ENCODE measurements at places on chromosomes 11 and 22.
A peak's percentile ranks its signal among the peaks of the same experiment; 100 is the strongest.

DNA sequence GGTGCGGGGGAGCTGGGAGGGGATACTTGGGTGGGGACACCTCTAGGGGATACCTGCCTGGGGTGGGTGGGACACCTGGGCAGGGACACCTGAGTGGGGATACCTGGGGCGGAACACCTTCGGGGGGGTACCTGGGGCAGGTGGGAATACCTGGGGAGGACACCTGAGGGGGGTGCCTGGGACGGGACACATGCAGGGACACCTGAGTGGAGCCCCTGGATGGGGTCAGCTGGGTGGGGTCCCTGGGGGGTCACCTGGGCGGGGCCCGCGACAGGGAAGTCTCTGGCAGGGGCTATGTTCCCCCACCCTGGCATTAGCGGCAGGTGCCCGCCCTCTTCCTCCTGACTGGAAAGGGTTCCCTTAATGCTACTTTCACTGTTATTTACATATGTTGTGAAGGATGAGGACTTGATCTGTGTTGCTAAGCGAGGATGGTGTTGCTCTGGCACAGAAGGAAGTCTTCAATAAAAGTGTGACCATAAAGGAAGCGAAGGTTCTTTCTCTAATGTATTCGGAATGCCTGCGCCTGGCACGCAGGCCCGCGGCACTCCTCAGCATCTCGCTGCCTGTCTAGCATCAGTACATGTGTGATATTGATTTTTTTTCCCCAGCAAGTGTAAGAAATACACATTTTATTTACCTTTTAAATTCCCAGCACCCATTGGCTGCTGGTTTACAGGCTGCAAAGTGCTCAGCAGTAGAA lies 801.7 kb downstream of the BRD1 start:
- DNase-seq = no peak

DNA sequence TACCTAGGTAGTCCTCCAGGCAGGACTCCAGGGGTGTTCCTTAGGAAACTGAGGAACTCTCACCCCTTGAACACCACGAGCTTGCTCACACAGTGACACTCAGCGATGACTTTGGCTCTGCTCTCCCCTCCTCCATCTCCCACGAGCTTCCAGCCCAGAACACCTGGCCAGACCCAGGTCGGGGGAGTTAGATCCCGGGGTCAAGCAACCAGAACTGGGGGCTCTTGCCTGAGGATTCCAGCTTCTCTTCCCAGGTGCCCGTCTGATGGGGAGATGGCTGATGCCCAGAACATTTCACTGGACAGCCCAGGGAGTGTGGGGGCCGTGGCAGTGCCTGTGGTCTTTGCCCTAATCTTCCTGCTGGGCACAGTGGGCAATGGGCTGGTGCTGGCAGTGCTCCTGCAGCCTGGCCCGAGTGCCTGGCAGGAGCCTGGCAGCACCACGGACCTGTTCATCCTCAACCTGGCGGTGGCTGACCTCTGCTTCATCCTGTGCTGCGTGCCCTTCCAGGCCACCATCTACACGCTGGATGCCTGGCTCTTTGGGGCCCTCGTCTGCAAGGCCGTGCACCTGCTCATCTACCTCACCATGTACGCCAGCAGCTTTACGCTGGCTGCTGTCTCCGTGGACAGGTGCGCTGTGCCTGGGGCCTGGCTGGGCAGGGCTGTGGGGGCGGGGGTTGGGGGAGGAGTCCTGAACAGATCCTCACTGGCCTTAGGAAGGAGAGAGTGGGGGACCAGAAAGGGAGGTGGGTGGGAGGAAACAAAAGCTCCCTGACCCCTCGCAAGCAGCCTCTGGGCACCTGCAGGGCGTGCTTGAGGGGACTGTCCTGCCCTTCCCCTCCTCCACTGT lies at the start of gene GALR3:
Gene GALR3, plus strand, starts transcription at position 249 of the 852 bp plus-strand sequence. Its CDS starts 25 bp downstream, at position 274.
- DNase-seq = no peak

- peak; percentile 86 for DNase-seq
Measured at GRCh38 chr11:66336234-66337102, at the start of gene RIN1. Gene RIN1, minus strand, starts transcription at chr11:66336434. Its CDS starts 32 bp downstream, at chr11:66336402.

- DNase-seq = no peak
Measured at GRCh38 chr22:48091060-48091650, 1328.7 kb downstream of the TBC1D22A start.

GRCh38 chr11:47980907-47981621 lies 705 bp downstream of the PTPRJ start:
- peak; percentile 80 for DNase-seq

- no peak for DNase-seq
Measured at GRCh38 chr11:9047964-9048523, 43.4 kb downstream of the SCUBE2 start.

DNA sequence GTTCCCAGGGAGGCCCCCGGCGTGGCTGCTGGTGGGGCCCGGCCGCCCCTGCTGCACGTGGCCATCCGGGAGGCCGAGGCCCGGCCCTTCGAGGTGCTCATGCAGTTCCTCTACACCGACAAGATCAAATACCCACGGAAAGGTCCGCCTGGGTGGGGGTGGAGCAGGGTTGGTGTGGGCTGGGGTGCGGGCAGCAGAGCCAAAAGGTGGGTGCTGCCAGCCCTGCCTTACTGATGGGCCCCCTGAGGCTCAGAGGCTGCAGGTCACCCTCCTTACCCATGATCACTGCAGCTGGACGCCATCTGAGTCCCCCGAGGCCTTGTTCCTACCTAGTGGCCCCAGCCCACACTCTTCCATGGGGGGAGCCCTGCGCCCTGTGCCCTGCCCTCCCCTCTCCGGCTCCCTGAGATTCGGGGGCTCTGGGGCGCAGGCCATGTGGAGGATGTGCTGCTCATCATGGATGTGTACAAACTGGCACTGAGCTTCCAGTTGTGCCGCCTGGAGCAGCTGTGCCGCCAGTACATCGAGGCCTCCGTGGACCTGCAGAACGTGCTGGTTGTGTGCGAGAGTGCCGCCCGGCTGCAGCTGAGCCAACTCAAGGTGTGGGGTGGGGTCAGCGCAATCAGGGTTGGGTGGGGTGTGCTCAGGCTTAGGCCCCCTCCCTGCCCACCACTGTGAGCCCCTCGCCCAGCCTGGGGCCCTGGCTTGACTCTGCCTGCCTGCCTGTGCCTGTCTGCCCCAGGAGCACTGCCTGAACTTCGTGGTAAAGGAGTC lies 7.6 kb downstream of the THAP7 start:
- DNase-seq = no peak

DNA sequence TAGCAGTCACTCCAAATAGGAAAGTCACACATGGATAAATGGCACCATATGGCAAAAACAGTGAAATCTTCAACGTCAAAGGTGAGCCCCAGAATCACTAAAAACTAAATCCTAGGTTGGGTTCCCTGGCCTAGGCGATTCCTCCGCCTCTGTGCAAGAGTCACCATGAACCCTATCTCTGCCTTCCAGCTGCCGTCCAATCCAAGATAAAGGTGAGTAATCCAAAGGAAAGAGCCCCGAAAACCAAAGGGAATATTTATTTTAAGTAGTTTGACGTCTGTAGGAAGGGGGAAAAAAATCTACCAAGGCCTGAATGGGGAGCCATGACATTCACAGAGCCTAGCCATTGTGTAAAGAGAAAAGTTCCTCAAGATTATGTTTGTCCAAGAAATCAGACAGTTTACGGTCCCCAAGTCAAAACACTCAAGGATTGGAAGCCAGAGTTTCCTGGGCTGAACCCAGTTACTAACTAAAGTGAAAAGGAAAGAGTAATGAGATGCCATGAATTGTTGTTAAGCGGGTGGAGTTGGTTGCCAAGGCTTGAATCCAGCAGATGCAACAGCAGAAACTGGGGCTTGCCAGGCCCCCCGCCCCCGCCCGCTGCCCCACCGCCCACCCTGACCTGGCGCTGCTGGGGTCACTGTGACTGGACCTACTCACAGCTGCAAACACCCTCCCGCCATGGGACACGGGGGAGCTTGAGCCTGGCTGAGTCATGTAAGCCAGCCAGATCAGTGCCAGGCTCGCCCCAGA lies 39.7 kb upstream of the ETS1 start:
- no peak for DNase-seq

DNA sequence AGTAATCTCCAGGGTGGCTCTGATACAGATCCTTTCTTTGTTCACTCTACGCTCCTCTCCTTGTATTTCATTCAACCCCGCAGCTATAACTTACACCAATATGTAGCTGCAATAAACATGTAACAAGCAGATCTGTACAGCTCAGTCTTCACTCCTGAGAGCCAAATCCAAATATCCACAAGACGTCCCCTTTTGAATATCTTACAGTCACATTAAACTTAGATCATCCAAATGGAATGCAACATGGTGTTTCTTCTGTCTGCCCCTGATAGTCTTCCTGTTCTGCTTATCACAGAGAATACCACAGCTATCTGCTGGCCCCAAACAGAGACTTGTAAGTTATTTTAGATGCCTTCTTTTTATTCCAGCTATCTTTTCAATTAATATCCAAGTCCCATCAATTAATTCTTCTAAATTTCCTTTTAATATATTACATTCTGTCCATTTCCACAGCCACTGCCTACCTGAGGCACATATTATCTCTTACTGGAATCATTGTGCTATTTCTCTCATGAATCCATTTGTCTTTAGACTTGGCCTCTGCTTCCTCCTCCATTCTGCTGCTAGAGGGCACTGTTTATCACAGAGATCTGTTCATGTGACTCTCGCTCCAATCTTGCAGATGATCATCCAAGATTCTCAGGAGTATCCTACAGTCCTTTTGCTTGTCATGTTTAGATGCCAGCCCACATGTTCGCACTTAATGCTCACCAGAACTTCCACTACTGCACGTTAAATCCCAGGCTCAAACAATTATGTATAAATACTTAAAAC lies 908.6 kb downstream of the NTM start:
- DNase-seq = peak; percentile 32

DNA sequence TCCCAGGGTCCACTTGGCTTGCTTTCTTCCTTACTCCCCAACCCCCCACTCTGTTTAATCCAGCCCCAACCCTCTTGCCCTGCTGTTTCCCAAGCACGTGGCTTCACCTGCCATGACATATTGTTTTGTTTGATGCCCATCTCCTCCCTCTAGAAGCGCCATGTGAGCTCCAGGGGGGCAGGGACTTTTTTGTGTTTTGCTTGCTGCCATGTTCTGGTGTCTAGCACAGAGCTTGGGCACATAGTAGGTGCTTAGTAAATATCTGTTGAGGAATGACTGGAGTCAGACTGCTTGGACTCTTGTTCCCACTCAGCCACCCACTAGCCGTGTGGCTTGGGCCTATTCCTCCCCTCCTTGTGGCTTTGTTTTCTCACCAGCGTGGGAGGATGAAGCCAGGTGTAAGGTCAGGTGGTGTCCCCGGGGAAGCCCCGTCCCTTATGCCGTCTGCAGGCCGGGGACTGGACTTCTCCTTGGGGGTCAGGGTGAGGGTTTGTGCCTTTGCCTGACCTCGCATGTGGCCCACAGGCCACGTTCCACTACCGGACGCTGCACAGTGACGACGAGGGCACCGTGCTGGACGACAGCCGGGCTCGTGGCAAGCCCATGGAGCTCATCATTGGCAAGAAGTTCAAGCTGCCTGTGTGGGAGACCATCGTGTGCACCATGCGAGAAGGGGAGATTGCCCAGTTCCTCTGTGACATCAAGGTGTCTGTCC lies 3.8 kb downstream of the AIP start:
- no peak for DNase-seq

DNA sequence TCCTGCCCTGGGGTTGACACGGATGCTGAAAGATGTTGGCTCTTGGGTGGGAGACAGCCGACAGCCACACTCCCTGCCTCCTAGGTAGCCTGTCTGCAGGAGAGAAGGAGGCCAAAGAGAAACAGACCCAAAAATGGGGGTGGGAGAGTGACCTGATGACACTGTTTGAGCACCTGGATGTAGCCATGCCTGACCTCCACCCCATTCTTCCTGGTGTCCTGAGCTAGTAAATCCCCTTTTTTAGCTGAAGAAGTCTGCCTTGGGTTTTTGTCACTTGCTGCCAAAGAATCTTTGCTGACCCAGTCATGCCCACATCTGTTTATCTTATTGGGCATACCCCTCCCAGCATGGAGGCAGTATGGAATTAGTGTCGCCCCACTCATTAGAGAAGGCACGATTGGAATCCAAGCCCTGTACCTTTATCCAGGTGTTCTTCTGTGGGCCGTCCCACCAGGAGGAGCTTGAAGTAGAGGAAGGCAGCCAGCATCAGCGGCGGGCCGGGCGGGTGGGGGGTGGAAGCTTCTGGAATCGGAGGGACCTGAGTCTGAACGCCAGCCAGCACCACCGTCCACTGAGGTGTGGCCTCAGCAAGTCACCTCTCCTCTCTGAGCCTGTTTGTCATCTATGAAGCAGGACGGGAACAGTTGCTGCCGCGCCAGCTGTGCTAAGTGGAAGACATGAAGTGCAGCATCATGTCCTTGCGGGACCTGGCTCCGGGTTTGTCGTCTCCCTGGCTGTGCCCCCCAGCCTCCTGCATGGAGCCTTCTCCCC lies 37.8 kb downstream of the IGHMBP2 start:
- DNase-seq = no peak

GRCh38 chr22:41563051-41563711 lies 2.4 kb downstream of the CSDC2 start:
- DNase-seq = no peak

DNA sequence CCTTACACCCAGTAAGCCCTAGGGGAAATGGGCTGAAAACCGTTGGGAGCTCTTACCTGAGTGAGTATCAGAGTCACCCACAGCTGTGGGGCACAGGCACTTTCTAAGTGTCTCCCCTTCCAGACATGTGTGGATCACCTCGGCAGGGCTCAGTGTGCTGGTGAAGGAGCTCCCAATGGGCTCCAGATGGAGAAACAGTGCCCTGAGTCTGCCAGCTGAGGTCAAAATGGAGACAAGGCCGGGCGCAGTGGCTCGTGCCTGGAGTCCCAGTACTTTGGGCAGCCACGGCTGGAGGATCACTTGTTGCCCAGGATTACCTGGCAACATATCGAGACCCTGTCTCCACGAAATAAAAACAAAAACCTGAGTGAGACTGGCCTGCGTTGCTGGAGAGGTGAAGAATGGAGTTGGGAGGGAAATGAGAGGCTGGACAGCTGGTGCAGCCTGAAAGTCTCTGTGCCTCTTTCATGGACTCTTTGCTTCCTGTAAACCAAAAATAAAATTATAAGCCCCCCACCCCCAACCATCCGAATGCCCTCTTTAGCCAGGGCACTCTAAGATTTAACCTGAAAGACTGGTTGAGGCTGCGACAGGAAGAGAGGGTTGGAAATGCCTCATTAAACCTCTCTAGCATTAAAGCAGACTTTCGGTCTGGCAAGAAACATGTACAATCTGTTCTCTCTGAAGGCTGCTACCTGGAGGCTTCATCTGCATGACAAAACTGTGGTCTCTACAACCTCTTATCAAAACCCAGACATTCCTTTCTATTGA lies 111.8 kb downstream of the SNX19 start:
- DNase-seq = no peak

- DNase-seq = peak; percentile 54
Measured at GRCh38 chr22:29907753-29908515, 25.0 kb downstream of the MTMR3 start.

DNA sequence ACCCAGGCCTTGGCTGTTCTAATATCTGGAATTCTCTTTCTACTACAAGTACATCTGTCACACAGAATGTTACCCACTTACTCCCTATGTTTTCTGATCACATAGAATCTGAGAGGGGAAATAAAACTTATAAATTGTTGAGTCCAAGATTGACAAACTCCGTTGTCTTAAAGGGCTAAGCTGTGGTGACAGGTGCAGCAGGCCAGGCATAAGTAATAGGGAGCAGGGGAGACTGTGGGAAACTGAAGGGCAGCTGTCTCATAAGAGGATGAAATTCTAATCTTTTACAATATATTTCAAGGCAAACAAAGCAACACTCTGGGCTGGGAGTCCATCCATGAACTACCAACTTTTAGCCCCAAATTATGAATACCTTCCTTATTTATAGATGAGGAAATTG lies 133.9 kb downstream of the SLC1A2 start:
- no peak for DNase-seq
